ENCODE measurements at places on chromosomes 13 and 19. TPM values are rescaled to one million over a fixed set of nuclear protein-coding genes. Genes with fewer than 3 reads are reported as not detected.

The NFILZ gene
- total RNA-seq = not detected

The PCDH17 gene
- not detected for total RNA-seq

The ZNF433 gene
- 1.2 TPM for total RNA-seq

The CEACAM8 gene
- total RNA-seq = not detected

The TTC9B gene
- not detected for total RNA-seq

The C19orf38 gene
- 2.5 TPM for total RNA-seq

The FGF21 gene
- total RNA-seq = not detected

The SKA3 gene
- total RNA-seq = 0.46 TPM

The ANKLE1 gene
- 3.7 TPM for total RNA-seq

The ZNF790 gene
- total RNA-seq = 14.4 TPM

The VSTM2B gene
- total RNA-seq = not detected

The CRX gene
- not detected for total RNA-seq

The SIGLEC10 gene
- total RNA-seq = 0.16 TPM

The LILRB3 gene
- total RNA-seq = 9.0 TPM

The PTPRH gene
- not detected for total RNA-seq

The ETV2 gene
- total RNA-seq = not detected

The NCR1 gene
- 0.70 TPM for total RNA-seq

The ANO8 gene
- 22.3 TPM for total RNA-seq

The KLK8 gene
- not detected for total RNA-seq

The ZNF737 gene
- total RNA-seq = 13.3 TPM

The MAP3K10 gene
- total RNA-seq = 31.5 TPM

The SIAH3 gene
- 0.61 TPM for total RNA-seq

The ARHGAP45 gene
- 779 TPM for total RNA-seq

The APC2 gene
- 0.10 TPM for total RNA-seq

The SGCG gene
- total RNA-seq = not detected

The SIGLECL1 gene
- total RNA-seq = not detected

The TMEM161A gene
- total RNA-seq = 15.8 TPM

The ZNF229 gene
- 1.5 TPM for total RNA-seq

The CATSPERD gene
- 0.07 TPM for total RNA-seq

The MATK gene
- total RNA-seq = 1.6 TPM

The TSSK6 gene
- total RNA-seq = 4.4 TPM

The CDC16 gene
- total RNA-seq = 108 TPM

The PBX4 gene
- 45.8 TPM for total RNA-seq

The CLEC17A gene
- not detected for total RNA-seq

The BST2 gene
- total RNA-seq = 29.9 TPM

The ADGRE3 gene
- 1.0 TPM for total RNA-seq

The ZNF284 gene
- 4.3 TPM for total RNA-seq

The DACT3 gene
- total RNA-seq = 1.3 TPM

The ISOC2 gene
- 7.8 TPM for total RNA-seq

The PLPP2 gene
- total RNA-seq = not detected

The PRODH2 gene
- not detected for total RNA-seq

The SYT5 gene
- not detected for total RNA-seq

The SERPINE3 gene
- total RNA-seq = not detected

The KLK4 gene
- not detected for total RNA-seq

The STOML3 gene
- not detected for total RNA-seq

The OVOL3 gene
- not detected for total RNA-seq

The CD79A gene
- 2.8 TPM for total RNA-seq

The GPR42 gene
- total RNA-seq = not detected

The SBK2 gene
- total RNA-seq = not detected

The UHRF1 gene
- 98.8 TPM for total RNA-seq

The PDE4A gene
- 14.0 TPM for total RNA-seq
